ENCODE measurements at places on chromosomes 11 and 22. TPM values are rescaled to one million over a fixed set of nuclear protein-coding genes. Genes with fewer than 3 reads are reported as not detected.

DNA sequence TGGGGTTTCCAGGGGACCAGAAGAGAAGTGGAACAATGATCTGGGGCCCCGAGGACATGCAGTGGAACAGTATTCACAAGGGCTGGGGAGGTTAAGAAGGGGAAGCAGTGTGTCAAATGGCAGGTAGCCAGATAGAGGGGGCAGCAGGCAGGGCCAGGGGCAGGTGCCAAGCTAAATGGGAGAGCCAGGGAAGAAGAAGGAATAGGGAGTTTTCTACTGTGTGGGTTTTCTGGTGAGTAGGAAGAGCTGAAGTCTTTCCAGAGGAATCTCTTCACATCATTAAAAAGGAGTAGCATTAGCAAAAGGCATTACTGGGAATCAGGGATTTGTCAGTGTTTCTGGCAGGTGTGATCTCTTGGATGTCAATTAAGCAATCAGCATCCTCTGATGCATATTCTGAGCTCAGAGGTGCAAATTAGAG, 55.8 kb downstream of the IRAG1 start:
- DNase-seq: no peak

DNA sequence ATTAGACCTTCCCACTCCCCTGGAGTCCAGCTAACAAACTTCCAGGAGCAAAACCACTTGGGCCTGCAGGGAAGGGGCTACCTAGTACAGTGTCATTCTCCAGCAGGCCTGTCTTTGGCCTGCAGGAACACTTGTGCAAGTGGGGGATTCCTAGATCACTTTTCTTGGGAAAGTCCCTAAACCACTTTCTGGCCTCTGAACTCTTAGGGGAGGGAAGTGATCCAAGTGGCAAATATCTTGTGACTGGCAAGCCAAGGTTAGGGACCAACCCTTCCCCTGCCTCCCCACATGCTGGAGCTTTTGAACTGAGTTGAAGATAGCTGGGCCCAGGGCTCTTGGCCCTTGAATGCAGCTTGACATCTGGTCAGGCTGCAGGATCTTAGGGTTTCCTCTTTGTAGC, 17.2 kb downstream of the PPFIBP2 start:
- no peak for DNase-seq

The KCNQ1OT1 gene
- 1.7 TPM for total RNA-seq

GRCh38 chr11:69359735-69360480, 66.0 kb downstream of the MYEOV start:
- no peak for DNase-seq

DNA sequence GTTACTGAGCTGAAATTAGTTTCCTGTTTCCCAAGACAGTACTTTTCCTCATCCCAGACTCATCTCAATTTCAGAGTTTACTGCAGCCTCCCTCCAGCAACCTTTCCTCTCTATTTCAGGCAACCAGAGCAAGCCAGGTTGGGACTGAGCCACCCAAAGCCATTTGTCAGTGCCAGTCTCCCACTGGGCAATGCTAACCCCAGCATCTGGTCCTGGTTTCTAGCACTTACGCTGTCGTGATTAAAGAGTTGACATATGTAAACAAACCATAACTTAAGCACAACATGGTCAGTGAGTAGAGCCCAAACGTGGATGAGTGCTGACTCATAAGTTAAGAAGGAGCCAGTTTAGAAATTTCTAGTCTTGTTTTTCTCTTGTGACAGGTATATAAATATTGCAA, 119.6 kb upstream of the BLID start:
- DNase-seq: no peak

GRCh38 chr11:19713196-19714021, 772 bp downstream of the NAV2 start:
- no peak for DNase-seq
